ENCODE measurements at places on chromosomes 7 and 10.
A peak's percentile ranks its signal among the peaks of the same experiment; 100 is the strongest.

DNA sequence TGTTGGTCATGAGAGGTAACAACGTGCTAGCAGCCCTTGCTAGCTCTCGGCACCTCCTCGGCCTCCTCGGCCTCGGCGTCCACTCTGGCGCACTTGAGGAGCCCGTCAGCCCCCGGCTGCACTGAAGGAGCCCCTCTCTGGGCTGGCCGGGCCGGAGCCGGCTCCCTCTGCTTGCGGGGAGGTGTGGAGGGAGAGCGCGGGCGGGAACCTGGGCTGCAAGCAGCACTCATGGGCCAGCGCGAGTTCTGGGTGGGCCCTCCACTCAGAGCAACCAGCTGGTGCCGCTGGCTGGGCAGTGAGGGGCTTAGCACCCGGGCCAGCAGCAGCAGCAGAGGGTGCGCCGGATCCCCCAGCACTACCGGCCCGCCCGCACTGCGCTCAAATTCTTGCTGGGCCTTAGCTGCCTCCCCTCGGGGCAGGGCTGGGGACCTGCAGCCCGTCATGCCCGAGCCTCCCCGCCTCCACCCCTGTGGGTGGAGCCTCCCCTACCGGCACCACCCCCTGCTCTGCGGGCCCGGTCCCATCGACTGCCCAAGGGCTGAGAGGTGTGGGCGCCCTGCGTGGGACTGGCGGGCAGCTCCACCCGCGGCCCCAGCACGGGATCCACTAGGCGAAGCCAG lies 96.1 kb downstream of the PAXIP1 start:
- no peak for DNase-seq

GRCh38 chr10:105674448-105674847 lies 1033.4 kb downstream of the SORCS3 start:
- no peak for DNase-seq

DNA sequence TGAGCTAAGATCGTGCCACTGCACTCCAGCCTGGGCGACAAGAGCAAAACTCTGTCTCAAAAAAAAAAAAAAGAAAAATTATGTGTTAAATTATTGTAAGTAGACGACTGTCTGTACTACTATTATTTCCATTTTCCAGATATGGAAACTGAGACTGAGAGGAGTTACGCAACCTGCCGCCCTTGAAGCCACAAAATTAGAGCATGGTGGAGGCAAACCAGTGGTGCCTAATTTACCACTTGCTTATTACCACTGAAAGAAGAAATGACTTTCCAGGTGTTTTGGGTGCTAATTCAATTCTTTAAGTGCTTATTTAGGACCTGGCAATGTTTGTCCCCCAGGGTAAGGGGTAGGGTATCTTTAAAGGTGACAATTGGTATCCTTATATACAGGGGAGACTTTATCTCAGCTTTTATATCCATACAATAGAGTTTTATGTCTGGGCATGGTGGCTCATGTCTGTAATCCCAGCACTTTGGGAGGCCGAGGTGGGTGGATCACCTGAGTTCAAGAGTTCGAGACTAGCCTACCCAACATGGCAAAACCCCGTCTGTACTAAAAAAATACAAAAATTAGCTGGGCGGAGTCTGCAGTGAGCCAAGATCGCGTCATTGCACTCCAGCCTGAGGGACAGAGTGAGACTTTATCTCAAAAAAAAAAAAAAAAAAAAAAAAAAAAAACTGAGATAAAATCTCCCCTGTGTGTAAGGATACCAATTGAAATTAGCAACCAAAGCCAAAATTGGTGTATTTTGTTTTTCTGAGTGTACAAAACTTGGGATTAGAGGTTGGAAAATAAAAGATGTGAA lies 16.6 kb upstream of the CAMK1D start:
- DNase-seq = no peak

GRCh38 chr10:28678687-28679457 lies 1.6 kb downstream of the BAMBI start:
- no peak for DNase-seq

DNA sequence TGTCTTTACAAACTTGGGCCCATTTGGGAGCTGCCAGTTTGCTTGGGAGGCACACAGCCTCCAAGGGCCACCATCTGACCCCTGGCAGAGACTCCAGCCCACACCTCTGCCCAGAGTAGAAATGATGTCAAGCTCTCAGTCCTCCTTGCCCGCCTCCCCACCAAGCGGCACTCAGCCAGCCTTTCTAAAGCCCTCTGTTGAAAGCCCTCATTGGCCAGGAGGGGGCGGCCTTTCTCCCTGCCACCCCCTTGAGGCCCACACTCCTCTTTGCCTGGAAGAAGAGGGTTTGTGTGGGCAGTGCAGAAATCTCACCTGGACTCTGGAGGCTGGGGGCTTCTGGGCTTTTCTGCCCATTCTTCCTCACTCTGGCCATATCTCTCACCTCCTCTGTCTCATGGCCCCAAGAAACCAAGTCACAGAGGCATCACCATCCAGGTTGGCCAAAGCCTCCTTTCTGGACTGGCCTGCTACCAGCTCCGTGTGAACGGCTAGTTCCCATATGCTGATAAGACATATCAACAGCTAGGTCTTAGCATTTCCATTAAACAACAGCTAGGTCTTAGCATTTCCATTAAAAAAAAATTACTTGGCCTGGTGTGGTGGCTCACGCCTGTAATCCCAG lies 36.1 kb downstream of the UBTD1 start:
- no peak for DNase-seq

DNA sequence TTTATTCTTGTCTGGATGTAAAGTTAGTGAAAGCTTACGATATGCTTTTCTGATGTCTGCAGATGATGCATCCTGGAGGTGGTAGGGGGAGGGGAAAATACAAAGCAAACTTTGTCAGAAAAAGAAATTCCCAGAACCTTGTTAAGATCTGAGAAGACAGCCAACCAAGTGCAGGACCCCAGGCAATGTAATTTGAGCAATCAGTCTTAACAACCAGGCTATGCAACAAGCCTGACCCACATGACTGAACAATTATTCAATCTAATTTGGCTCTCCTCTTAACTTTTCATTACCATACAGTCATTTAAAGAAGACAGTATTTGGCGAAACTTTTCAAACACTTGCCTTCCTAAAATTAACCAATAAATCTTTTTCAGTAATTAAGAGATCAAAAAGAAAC lies 74.5 kb downstream of the DNAJC1 start:
- no peak for DNase-seq

DNA sequence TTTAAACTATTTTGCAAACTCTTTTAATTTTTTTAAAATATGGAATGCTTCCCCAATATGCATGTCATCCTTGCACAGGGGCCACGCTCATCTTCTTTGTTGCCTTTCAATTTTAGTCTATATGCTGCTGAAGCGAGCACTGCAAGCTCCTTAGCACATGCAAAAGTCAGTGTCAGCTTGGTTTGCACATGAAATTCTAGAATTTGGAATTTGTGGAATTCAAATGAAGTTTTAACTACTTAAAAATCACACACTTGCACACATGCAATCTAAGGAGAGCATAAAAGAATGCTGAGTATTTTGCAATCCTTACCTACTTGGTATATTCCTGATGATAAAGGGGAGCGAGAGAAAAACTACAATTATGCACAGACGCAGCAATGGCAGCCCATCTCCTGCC lies 78.3 kb upstream of the ATP6V0A4 start:
- DNase-seq = no peak

- DNase-seq = no peak
Observed at GRCh38 chr7:29610086-29610485, 46.5 kb downstream of the PRR15 start.

- no peak for DNase-seq
Observed at GRCh38 chr10:15531927-15532722, 161.0 kb upstream of the FAM171A1 start.

- DNase-seq = peak; percentile 77
Observed at GRCh38 chr10:114526504-114527238, 122.4 kb upstream of the AFAP1L2 start.

GRCh38 chr7:94507962-94508361 lies 1.6 kb upstream of the CASD1 start:
- DNase-seq = no peak

DNA sequence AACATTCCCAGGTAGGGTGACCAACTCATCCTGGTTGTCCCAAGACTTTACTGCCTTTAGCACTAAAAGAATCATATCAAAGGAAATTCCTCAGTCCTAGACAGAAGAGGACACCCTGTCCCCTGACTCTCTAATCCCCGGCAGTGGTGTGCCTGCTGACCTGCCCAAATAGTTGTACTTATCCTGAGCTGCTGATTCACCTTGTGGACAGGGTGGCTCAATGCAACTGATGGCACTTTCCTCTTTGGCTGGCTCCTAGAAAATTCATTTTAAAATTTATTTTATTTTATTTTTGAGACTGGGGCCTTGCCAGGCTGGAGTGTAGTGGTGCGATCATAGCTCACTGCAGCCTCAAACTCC lies 111.7 kb downstream of the JCAD start:
- DNase-seq = no peak

DNA sequence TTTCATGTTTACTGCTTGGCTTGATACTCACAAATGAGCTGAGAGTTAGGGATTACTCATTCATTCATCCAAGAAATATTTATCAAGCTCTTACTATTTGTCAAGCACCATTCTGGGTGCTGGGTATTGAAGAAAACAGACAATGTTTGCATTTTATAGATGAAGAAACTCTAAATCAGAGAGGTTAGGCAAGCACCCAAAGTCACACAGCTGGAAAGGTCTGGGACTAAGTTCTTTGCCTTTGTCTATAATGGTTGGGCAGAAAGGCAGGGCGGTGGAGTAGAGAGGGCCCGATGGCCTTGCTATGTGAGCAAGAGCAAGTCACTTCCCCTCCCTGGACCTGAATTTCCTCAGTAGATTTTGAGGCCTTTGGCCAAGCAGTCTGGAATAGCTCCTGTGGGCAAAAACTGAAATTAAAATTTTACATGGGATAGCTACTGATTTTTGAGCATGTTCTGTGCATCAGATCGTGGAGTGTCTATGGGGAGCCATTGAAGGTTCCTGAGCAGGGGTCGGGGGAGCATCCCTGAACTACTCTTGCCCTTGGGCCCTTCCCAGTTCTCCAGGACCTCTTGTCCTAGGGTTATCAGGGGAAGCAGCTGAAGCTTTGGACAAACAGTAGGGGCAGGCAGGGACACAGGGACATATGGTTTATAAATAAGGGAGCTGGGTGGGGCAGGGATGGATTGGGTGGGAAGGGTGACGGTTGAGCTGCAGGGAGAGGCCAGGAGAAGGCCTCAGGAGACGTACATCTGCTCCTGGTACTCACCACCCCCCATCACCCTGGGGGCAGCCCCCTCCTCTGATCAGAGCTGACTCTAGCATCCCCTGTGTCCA lies 23.3 kb downstream of the AQP1 start:
- no peak for DNase-seq

- DNase-seq = no peak
Observed at GRCh38 chr7:37489703-37490102, 41.0 kb upstream of the ELMO1 start.

GRCh38 chr7:124462249-124462648 lies 303.3 kb downstream of the GPR37 start:
- no peak for DNase-seq

- no peak for DNase-seq
Observed at GRCh38 chr10:69965086-69965485, 87.6 kb upstream of the MACROH2A2 start.

GRCh38 chr10:110007161-110007700 lies 553 bp upstream of the ADD3 start:
- no peak for DNase-seq

DNA sequence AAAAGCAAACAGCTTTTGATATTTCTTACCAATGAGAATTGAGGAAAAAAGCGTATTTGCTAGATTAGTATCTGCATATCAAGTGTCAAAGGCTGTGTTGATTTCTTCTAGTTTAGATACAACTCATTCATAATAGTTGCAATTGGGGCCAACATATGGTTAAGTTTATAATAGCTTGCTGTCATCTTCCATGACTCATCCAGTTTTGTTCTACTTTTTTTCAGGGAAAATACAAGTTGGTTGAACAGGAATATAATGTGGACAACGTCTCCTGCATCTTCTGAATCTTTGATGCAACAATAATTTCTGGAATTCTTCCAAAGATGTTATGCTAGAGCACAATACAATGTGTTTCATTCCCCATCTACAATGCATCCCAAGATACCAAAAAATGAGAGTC lies 182.0 kb downstream of the THSD7A start:
- no peak for DNase-seq

GRCh38 chr10:114077815-114078219 lies 34.2 kb downstream of the ADRB1 start:
- DNase-seq = no peak

DNA sequence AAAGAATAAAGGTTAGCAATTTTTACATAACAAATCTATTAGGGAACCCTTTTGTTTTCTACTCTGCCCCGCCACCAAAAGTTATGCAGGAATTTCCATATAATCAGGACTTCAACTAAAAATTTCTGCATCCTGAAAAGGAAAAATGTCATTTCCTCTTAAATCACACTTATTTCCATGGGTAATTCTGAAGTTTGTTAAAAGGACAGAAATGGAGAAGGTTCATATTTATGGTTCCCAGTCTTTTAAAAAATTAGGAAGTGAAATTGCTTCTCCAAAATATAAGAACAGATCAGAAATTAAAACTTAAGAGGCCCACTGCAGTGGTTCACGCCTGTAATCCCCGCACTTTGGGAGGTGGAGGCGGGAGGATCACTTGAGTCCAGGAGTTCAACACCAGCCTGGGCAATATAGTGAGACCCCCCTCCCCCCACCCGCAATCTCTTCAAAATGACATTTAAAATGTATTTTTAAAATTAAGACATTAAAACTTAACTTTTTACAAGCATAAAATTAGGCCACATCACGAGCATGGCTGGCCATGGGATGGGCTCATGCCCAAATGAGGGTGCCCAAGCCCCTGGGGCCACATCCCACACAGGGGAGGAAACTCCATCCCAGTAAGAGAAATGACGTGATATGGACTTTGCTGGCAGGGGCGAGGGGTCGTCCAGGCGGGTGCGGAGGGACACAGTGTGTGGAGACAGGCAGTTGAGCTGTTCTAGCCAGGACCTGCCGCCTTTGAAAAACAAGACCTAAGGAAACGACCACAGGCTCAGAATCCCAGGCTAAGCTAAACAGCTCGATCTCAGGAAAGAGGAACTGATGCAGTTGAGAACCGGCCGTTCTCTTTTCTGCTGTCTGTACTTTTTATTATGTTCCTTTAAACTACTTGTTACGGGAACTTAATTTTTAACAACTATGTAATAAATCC lies 51.3 kb upstream of the NFE2L3 start:
- no peak for DNase-seq

DNA sequence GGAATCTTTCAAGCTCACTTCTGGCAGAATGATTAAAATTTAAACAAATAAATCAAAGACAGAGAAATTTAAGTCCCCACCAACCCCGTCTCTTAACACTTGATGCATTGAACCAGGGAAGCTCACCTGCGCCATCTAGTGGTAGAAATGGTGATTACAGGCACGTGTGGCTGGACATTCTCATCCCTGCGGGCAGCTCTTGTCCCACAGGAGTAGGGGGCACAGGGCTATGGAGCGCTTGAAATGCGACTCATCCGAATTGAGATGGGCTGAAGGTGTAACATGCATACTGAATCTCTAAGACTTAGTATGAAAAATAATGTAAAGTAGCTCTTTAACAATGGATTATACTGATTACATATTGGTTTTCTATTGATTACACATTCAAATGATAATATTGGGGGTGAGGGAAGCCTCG lies 24.8 kb upstream of the SLIT1 start:
- DNase-seq = peak; percentile 86

GRCh38 chr7:43164757-43165156 lies 52.3 kb downstream of the HECW1 start:
- DNase-seq = no peak

GRCh38 chr10:94725871-94726270 lies 36.6 kb upstream of the CYP2C19 start:
- DNase-seq = no peak

- no peak for DNase-seq
Observed at GRCh38 chr7:28017372-28017771, 163.2 kb downstream of the JAZF1 start.

- DNase-seq = no peak
Observed at GRCh38 chr10:88385601-88386203, 197.4 kb downstream of the RNLS start.

Data from neuronal stem cell (in vitro differentiated cells).